NCI-H187 treated with DMSO at 0.1 percent for 48 hours (cell line): ENCODE measurements at places on chromosomes 3 and 15.

GRCh38 chr3:195540511-195540910 lies 2.6 kb downstream of the PPP1R2 start:
- no peak for DNase-seq

- DNase-seq: no peak
Measured at GRCh38 chr15:39530480-39531342, 50.2 kb upstream of the THBS1 start.

DNA sequence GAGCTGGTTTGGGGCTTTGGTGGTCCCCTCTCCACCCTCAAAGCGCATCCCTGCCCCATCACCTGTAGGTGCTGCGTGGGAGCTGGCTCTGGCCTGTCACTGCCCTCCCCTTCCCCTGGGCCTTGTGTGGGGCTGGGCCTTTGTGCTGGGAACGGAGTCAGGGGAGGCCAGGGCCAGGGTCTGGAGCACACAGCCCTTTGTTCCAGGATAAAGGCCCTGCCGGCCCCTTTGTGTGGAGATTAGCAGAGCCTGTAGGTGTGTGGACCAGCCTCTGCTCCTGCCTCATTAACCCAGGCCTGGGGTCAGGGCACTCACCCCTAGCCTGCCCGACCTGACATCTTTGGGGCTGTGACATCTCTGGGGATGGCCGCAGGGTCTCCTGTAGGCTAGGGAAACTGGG lies 8.9 kb downstream of the EPHB3 start:
- no peak for DNase-seq

DNA sequence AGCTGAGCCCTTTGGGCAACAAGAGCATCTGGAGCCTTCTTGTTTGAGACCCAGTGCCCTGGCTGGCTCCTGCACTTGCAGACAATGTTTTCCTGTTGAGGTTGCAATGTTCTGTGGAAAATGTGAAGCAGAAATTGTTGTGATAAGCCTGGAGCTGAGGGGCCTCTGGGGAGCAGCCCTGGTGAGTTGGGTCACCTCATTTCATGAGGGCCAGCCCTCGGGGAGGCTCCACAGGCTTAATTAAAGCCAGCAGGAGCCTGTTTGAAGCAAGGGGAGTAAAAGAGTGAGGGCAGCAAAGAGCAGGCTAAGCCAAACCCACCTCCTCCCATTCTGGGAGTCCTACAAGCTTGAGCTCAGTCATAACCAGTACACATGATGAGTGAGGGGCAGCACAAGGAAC lies 154.3 kb downstream of the ALDH1A2 start:
- no peak for DNase-seq

GRCh38 chr15:81384891-81385720 lies 11.1 kb upstream of the TMC3 start:
- no peak for DNase-seq

DNA sequence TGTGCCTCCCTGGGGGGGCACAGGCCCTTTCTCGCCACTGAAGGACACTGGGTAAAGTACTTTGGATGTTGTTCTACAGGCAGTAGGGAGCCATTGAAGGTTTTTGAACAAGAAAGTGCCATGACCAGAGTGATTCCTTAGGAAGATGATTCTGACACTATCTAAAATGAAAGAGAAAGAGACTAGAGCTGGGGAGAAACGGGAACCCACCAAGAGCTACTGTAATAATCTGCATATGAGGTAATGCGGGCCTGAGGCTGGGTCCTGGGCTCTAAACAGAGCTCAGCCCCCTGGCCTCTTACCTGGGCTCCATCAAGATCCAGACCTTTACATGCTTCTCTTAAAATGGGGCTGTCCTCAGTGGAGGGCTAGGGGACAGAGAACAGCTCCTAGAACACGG lies 24.9 kb downstream of the GRK7 start:
- DNase-seq: no peak

DNA sequence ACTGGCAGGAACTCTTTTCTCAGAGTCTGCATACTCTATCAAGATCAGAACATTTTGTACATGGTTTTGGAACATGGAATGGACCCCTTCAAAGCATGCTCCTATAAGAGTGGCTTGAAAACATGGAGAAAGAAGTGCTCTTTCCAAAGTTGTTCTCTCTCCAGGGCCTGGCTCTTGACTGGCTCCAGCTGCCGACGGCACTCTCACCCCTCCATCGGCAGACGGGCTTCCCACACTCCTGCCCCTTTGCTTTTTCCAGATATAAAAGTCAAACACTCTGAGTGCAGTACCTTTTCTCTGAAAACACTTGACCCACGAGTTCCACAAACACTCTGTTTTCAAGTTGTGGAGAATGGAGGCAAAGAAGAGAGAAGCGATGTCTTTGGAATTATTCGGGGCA lies 72.5 kb upstream of the ONECUT1 start:
- DNase-seq: no peak

- DNase-seq: no peak
Measured at GRCh38 chr3:171586274-171586673, 126.1 kb upstream of the TNIK start.

DNA sequence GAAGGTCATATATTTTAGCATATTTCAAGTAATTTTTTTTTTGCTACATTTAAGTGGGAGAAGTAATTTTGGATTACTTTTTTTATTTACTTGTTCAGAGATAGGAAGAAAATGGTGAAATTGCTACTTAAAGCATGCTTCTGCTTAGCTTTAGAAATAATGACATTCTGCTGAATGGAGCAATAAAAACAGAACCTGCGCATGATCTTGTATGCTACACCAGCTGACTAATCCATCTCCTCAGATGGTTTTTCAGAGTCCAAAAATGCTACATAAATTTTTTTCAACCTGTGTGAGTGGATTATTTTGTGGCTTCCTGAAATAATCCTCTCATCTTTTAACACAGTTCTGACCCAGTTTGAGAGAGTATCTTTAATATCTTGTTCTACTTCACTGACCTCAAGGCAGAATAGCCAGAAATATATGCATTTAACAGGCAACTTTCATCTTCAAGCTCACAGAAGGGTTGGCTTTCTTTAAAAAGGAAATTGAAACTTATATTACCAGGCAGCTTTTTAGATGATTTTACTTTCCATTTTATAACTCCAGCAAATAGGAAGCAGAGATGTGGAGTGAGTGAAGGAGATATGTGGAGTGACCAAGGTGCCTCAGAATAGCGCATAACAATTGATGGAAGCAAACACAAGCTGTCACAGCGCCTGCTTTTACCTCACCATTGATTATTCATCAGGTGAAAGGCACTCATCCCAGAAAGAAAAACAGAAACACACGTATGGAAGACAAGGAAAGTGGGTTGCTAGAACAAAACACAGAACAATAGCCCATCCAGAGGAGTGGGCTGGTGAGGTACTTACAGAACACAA lies 136.6 kb downstream of the TGFBR2 start:
- no peak for DNase-seq

DNA sequence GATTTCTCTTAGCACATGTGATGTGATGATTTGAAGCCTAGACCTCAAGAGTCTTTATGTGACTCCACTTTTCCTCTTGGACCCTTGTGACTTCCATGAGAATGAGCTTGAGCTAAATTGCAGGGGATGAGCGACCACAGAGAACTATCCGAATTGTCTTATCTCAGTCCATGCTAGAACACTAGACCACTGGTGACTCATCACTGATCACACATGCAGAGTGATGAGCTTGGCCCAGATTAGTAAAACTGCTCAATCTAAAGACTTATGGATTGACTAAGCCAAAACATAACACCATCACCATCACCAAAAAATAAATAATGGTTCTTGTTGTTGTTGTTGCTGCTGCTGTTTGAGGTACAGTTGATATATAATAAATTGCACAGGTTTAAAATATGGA lies 114.1 kb upstream of the CFAP20DC start:
- no peak for DNase-seq

GRCh38 chr3:18223571-18223970 lies 201.6 kb downstream of the SATB1 start:
- DNase-seq: no peak

GRCh38 chr15:69424001-69424400 lies 9.9 kb downstream of the KIF23 start:
- DNase-seq: no peak

DNA sequence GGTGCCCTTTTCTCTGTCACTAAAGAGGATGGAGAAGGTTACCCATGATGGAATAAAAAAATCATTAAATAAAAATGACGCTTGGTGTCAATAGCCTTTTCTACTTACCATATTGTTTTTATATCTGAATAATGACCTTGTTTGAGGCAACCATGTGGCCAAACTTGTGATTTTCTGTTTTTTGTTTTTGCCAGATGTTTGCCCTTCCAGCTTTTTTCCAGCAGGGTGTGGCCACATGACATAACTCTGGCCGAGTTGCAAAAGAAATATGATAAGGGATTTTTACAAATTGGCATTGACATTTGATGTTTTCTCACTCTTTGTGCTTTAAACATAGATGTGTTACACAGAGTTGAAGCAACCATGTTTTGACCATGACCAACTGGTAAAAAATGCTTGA lies 39.7 kb upstream of the EPHA3 start:
- no peak for DNase-seq

DNA sequence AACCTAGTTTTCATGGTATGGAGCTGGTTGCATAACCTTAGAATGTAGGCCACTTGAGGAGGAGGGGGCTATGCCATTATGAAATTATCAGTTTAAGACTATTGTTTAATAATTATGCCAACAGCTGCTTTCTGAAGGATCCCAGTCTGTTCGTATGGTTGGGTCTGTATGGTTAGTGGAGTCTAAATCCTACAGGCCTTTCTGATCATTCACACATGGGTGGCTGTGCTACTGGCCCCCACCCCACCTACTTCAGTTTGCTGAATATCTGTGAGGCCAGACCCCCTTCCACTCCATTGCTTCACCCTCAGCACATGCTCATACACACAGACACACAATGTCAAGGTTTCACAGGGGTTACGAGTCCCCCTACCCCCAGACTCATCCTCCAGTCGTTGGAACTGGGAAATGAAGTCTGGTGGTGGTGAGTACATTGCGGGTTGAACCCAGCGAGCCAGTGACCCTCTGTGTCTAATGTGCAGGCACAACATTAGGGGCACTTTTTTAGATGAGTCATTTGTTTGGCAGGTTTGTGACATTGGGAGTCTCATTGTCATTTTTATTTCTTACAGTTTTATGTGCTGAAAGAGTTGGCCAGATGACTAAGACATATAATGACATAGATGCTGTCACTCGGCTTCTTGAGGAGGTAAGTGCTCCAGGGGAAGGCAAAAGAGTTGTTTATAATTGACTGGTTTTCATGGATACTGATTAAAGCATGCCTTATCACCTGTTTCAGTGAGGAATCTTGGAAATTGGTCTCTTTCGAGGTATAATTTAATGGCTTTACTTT lies 85.3 kb downstream of the TRAK1 start:
- no peak for DNase-seq

GRCh38 chr3:160941885-160942494 lies 163.2 kb downstream of the B3GALNT1 start:
- DNase-seq: no peak

GRCh38 chr3:120555657-120556509 lies 40.3 kb upstream of the NDUFB4 start:
- no peak for DNase-seq

DNA sequence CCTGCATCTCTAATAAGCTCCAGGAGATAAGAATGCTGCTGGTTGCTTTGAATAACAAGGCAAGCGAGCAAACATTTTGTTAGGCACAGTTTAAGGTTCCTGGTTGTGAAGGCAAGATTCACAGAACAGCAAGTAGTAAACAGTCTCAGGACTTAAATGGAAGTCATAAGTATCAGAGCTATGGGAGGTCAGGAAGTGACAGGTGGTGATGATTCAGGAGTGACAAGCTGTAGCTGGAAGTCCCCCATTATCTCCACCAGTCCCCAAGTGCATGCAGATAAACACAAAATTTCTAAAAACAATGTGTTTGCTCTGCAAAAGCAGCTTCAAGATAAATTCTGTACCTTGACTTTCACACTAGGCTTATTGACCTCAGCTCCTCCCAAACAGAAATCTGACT lies 3.3 kb downstream of the FETUB start:
- DNase-seq: no peak

DNA sequence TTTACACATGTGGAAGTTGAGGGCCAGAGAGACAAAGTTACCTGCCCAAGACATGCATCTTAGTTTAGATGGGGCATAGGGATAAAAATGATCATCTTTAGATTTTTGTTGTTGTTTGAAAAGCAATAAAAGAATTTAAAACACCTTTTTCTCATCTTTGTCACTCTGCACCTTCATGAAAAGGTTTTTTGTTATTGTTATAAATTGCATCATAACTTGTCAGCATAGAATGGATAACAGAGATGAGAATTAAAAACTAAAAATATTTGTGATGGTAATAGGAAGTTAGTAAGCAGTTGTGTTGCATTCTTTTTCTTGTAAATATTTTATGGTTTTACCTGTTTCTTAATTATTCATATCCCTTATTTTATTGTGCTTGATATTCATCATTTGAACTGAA lies 13.4 kb upstream of the ZBTB47 start:
- no peak for DNase-seq

DNA sequence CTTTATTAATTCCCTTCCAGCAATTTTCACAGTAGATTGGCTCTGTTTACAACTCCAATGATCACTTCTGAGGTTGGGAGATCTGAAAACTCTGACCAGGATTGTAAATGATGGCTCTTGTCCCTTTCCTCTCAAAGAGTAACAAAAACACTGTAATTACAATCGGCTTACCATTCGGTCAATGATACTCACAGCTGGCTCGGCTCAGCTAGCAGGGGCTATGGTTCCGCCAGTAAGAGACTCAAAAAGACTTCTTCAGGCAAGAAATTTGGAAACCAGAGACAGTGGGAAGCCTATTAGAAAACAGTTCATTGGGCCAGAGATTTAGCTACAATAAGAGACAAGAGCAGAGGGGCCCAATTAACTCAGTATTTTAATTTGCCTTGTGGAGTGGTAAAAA lies 96.6 kb downstream of the LRRC3B start:
- DNase-seq: no peak

DNA sequence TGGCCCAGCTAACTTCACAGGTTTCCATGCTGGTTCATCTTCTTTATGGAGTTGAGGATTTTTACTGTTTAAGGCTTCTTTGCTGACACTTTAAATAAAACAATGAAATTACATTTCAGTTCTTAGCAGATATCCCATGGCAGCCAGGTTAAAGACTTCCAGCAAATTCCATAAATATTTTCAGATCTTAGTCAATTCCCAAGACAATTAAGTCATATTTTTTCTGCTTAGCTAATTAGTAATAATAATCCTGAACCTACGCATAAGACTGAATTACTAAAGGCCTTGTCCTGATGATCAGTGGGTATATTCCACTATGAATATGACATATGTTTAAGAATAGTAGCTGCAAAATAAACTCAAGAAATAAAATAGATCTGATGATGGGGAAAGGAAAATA lies 83.3 kb downstream of the NR2E3 start:
- no peak for DNase-seq

GRCh38 chr3:166279636-166280035 lies 442.4 kb upstream of the BCHE start:
- DNase-seq: no peak
